ENCODE measurements at places on chromosomes 13 and 19.

DNA sequence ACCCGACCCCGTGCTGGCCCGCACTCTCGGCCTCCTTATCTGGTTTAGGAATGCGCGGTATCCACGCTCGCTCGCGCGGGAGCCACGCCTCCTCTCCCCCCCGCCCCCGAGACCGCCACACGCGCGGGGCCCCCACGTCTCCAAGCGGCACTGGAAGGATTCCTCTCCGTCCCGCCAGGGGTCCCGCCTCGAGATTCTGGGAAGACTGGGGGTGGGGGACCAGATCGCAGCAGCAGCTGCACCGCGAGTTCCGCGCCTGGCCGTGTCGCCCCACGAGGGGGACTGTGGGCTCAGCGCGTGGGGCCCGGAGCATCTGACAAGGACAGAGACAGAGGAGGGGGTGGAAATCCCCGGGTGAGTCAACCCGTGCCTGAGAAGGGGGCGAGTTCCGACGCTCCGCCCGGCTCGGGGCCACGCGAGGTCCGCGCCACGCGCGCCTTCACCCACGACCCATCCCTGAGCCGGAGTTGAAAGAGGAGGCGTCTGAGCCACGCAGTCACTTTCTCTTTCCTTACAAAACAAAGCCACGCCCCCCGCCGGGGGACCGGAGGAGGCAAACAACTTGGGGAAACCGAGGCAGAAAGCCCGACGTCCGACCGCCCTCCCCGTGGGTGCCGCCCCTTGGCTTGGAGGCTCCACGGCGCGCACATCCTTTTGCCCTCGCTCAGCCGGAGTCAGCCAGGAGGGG lies 814 bp downstream of the S1PR2 start:
- no peak for DNase-seq

GRCh38 chr19:4234862-4235201 lies 5.5 kb downstream of the EBI3 start:
- no peak for DNase-seq

DNA sequence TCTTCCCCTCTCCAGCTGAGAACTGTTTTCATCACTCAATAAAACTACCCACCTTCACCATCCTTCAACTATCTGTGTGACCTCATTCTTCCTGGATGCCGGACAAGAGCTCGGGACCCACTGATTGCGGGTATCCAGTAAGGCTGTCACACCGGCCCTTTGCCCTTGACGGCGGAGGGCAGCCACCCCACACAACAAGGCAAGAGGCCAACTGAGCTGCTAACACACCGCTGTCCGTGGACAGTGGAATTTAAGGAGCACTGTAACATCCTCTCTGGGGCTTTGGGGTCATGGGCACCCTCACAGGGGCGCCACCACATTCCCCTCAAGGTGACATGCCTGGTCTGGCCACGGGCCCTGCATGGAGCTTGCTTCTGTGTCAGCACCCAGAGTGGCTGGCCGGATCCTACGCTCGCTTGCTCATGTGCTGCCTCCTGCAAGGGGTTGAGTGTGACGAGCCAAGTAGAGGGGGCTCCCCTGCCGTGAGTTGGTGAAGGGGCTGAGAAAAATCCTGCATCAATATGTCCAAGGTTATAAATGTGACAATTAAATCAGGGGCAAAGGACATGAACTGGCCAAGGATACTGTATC lies 31.4 kb downstream of the LHFPL6 start:
- DNase-seq = no peak

DNA sequence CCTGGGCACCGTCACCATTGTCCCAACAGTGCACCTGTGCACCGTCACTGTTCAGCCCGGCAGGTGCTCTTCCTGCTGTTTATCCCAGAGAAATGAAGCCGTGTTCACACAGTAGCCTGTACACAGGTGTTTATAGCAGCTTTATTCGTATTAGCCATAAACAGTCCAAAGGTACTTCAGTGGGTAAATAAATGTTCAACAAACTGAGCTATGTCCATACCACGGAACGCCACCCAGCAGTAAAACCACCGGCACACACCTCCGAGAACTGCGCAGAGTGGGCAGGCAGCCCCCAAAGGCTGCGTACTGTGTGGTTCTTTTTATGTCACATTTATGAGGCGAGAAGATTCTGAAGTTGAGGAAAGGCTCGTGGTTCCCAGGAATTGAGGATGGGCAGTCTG lies 44.9 kb upstream of the DCUN1D2 start:
- no peak for DNase-seq

- DNase-seq = no peak
Observed at GRCh38 chr13:97321101-97321500, 99.0 kb downstream of the MBNL2 start.
